ENCODE measurements at places on chromosomes 13 and 19.
A peak's percentile ranks its signal among the peaks of the same experiment; 100 is the strongest.

- DNase-seq = no peak
Observed at GRCh38 chr19:1401889-1402217, 511 bp upstream of the GAMT start.

GRCh38 chr13:113115363-113116205 lies 7.0 kb upstream of the F10 start:
- DNase-seq = no peak

GRCh38 chr13:66689628-66690027 lies 540.5 kb downstream of the PCDH9 start:
- no peak for DNase-seq

GRCh38 chr19:35399231-35399630 lies 28.4 kb downstream of the GPR42 start:
- no peak for DNase-seq

- no peak for DNase-seq
Observed at GRCh38 chr13:47158593-47158992, 261.7 kb upstream of the HTR2A start.

GRCh38 chr19:17862711-17863519 lies 3.2 kb downstream of the RPL18A start:
- DNase-seq = no peak

DNA sequence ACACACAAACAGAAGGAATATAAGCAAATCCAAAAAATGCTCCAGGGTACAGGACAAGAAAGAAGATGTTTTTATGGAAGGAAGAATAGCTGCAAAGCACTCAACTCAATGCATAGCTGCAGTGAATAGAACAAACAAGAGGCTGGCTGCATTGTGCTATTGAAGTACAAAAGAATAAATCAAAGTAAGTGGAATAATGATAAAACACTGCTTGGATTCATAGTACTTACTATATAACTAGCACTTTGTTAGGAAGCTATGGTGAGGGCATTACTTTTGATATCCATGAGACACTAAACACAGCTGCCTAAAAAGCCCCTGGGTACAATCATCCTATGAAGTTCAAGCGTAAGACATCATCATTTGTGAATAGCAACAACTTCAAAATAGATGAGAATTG lies 350.1 kb downstream of the PCDH9 start:
- no peak for DNase-seq

GRCh38 chr19:4906963-4907362 lies 2.3 kb upstream of the UHRF1 start:
- DNase-seq = no peak

DNA sequence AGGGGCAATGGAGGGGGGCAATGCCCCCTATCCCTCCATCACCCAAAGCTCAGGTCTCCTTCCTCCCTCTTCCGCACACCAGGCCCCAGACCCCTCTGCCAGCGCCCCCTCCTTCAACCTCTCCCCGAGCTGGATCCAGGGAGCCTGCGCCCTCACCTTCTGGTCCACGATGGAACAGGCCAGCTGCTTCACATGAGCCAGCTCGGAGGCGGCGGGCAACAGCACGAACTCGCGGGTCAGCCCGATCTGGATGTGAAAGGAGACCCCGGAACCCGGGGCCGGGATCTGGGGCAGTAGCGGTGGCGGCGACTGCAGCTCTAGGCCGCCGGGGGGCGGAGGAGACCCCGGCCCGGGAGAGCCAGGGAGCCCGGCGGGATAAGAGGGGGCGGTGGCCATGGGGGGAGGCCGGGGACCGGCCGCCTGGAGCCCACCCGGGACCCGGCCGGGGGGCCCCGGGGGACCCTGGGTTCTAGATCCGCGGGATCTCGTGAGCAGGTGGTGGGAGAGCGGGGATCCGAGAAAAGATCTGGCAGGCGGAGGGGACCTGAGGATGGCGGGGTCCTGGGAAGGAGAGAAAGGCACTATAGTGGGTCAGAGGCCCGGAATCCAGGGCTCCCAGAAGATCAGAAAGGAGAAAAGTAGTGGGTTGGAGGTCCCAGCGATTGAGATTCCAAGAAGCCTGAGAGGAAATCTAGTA lies 791 bp downstream of the PRKD2 start:
- peak; percentile 48 for DNase-seq

DNA sequence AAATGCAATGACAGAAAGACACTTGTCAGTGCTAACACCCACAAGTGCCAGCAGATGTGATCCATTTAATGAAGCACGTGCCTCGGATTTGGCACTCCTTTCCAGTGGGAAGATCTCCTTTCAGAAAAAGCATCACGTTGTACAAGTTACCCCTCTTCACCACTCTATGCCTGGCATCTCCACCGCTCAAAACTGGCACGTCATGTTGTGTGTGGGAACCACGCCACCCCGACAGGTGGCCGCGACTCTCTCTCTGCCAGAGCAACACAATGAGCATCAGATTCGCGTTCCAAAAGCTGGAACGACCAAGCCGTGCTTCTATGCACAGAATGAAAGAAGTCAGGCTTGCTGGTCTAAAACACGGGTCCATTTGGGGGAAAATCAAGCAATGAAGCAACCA lies 24.3 kb downstream of the TMTC4 start:
- DNase-seq = no peak

DNA sequence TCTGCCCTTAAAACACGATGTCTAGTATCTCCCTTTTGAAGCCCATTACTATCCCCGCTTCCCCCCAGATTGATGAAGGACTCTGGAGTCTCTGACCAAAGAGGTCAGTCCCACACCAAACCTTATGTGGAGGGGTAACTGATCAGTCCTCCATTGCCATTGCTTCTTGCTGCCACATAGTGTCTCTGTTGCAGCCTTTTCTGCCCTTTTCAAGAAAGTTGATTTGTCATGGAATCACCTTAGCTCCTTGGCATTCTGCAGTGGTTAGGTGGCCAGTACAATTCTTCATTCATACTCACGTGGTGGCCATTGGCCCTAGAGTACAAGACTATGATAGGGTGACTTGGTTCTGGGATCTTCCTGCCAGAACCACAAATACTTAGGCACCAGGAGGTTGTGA lies 8.4 kb upstream of the HTR2A start:
- DNase-seq = no peak

GRCh38 chr19:3977242-3978143 lies 6.6 kb upstream of the DAPK3 start:
- DNase-seq = no peak

DNA sequence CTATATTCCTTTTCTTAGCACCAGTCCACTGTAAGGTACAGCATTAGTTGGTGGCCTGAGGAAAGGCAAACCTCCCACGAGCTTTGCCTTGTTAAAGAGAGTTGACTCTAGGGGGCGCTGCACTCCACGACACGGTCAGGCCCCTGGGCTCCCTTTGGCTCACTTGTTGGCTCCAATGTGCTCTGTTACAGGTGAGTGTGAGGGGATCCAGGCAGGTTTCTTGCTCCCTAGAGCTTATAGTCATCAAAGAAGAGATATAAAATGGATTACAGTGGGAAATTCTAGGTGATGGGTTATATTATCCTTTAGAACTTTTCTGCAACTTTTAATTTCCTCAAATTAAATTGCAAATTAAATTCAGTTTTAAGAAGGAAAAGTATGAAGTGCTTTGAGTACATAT lies 3.7 kb downstream of the WDR87 start:
- peak; percentile 91 for DNase-seq

DNA sequence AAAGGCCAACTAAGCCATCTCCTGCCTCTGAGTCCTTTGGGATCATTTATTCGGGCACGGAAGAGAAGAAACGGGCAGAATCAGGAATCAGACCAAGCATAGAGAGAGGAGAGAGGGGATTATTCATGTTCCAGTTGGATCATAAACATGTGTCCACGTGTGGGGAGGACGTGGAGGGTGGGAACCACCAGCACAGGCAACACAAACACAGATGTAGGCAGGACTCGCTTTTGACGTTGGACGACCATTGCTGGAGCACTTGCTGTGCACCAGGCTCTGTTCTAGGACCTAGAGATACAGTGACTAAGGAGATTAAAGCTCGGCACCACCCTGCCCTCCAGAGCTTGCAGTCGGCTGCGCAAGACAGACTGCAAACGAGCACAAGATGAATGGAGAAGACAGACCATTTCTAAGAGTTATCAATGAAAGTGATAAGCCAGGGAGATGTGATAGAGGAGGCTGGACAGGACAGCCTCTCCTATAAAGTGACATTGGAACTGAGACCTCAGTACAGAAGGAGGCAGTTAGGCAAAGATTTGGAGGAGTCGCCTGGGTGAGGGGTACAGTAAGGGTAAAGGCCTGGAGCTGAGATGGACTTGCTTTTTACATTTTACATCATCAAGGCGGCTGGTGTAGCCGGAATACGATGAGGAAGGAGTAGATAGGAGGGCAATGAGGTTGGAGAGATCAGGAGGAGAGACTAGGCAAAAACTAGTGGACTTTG lies 716 bp downstream of the SH2D3A start:
- peak; percentile 47 for DNase-seq

DNA sequence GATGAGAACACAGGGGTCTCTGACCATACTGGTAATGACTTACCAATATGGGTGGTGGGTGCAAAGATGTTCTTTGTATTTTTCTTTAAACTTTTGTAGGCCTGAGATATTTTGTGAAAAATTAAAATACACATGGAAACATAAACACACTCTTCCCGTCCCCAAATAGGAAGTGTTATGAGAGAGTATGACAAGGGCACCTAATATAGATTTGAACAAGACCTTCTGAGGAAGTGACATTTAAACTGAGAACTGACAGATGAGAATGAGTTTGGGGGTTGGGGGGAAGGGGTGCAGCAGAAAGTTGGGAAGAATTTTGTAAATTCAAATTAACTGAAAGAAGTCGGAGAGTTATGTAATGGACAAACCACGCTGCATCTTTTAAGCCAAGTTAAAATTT lies 224.2 kb downstream of the RGCC start:
- no peak for DNase-seq
